ENCODE measurements at places on chromosomes 1 and 21.

DNA sequence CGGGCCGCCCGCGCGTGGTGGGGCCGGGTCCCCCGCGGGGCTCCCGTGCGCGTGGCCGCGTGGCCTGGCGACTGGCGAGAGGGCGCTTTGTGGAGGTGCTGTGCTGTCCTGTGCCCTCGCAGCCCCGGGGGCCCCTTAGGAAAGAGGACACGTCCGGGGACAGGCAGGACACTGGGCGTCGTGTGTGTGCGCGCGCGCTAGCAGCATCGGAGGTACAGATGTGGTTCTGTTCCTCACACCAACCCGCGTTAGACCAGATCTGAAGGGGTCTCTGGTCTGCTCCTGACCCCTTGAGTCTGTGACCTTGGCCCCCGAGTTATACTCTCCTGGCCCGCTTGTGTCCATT, 489 bp downstream of the ACTN2 start:
- no peak for DNase-seq

DNA sequence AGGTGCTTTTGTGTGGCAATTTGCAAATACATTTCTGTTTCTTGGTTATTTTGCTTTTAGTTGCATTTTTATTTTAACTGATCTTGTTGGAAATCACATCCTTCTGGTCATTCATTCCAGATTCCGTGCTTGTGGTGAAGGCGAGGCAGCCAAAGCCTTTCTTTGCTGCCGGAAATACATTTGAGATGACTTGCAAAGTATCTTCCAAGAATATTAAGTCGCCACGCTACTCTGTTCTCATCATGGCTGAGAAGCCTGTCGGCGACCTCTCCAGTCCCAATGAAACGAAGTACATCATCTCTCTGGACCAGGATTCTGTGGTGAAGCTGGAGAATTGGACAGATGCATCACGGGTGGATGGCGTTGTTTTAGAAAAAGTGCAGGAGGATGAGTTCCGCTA, 34.8 kb upstream of the CD101 start:
- DNase-seq: no peak

GRCh38 chr1:2449636-2450454, 26.2 kb upstream of the PLCH2 start:
- DNase-seq: no peak

DNA sequence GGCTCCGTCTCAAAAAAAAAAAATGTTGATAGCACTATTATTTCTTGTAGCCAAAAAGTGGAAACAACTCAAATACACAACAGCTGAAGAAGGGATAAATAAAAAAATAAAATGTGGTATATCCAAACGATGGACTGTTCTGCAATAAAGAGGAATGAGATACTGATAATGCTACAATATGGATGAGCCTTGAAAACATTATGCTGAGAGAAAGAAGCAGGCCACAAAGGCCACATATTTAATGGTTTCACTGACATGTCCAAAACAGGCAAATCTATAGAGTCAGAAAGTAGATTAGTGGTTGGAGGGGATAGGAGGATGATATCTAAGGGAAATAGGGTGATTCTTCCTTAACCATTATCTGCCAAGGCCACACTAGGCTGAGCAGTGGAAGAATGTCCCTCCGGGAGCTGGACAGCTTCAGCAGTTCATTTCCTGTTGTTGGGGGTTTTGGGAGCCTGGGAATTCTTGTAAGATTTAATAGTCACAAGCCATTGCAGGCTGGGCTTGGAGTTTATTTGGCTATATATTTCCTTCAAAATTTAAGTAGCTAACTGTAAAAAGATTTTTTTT, 53.5 kb downstream of the ST3GAL3 start:
- no peak for DNase-seq

DNA sequence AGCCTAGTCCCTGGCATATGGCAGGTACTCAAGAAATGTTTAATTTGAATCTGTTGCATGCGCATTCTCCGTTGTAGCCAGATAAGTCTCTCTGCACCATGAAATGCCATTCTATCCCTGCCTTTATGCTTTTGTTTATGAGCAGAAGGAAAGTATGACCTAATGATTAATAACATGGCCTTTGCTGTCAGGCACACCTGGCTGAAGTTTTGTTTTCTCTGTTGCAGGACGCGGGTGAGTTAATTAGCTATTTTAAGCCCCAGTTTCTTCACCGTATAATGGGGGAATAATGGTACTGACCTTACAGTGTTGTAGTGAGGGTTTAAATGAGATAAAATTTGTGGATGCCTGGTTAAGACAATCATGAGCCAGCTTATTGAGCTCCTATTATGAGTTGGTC, 87.7 kb downstream of the ST6GALNAC3 start:
- DNase-seq: no peak

DNA sequence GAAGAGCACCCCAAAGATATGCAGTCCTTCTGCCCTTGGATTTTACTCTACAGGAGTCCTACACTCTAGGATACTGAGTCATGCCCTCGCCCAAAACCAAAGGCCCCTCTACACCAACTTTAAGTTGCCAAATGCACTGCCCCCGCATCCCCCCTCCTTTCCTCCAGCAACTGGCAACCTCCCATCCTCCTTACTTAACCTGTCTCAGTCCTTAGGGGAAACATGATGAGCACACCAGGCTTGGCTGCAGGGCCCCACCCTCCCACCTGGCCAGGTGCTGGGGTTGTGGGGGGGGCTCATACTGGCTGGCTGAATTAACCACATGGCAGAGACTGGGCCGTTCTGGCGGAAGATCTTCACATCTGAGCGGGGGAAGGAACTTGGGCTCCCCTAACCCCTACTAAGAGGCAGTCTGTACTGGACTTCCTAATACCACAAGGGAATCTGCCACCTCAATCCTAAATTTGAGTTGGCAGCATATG, 1.2 kb downstream of the HDGF start:
- no peak for DNase-seq

DNA sequence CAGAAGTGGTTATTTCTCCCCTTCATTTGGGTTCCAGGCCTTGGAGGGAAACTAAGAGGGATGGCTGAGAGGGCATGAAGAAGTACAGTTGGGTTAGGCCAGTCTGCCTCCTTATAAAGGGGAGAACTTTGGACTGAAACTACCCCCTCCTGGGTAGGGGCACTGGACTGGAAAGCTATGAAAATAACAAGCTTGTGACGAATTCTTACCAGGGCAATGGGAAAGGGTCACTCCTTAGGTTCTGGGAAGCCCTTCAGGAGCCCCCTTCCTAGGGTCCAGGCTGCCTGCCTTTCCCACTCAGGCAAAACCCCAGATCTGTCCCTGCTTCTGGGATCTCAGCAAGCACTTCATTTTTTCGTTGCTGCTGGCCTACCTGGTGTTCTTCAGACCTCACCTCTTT, 9.8 kb upstream of the P3R3URF start:
- no peak for DNase-seq

- no peak for DNase-seq
Measured at GRCh38 chr1:156284757-156285156, 632 bp downstream of the TMEM79 start.

GRCh38 chr1:52239708-52240001, 97.8 kb downstream of the ZFYVE9 start:
- DNase-seq: no peak

GRCh38 chr1:25030674-25031589, 100.9 kb upstream of the RUNX3 start:
- no peak for DNase-seq

DNA sequence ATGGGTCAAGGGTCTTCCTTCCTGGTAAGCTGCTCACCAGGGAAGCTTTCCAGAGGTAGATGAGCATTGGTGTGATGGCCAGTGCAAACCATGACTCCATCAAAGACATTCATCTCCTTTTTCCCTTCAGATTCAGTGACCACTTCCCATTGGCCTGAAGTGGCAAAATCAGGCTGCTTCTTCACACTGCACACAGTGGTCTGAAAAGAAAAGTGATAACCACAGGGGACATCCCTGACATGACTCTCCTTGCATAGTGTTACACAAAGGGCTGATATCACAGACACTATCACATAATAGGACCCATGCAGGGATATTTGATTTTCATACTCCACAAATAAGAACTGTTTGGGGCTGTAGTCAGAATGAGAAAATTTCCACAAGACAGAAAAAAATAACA, 11.9 kb downstream of the FMO5 start:
- no peak for DNase-seq

- DNase-seq: no peak
Measured at GRCh38 chr1:227794817-227795192, 20.7 kb upstream of the PRSS38 start.

GRCh38 chr1:204162494-204163074, 3.6 kb downstream of the REN start:
- peak; percentile 67 for DNase-seq

- no peak for DNase-seq
Measured at GRCh38 chr1:157117527-157118057, 18.0 kb upstream of the ETV3L start.

DNA sequence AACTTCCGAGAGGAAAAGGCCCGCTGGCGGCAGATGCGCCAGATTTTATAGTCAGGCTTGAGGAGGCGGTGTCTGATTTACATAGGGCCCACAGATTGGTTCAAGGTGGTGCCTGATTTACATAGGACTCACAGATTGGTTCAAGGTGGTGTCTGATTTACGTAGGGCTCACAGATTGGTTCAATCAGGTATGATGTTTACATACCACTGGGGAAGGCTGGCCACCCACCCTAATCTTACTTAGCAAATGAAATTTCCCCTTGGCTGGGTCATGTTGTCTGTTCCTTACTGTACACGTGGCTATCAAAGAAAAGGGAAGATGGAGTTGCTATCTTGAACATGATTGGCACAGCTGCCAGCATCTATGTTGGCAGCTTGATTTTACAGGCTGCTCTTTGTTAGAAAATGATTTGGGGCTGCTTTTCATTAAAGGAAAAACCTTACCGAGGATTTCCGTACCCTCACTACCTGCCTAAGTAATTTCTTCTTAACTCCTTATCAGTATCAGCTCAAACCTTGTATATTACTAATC, 96.3 kb downstream of the SETD4 start:
- DNase-seq: no peak

GRCh38 chr21:36735724-36736320, 36.9 kb downstream of the SIM2 start:
- DNase-seq: no peak

DNA sequence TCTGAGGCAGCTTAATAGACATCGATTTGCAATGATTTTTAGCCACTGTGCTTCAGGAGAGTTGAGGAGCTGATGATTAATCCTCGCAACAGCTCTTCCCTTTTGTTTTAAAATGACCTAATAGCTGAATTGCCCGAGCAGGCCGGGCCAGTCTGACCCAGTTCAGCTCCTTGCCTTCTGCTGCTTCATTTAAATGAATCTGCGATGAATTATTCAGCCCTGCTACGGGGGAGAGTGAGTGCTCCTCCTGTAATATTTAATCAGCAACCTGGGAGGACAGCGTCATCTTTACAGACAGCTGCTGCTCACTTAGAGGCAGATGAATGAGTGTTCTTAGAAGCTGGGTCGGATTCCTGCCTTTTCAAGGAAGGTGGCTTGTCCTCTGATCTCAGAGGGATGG, 325.1 kb downstream of the CAMTA1 start:
- DNase-seq: no peak

GRCh38 chr1:156549390-156549789, 23.0 kb downstream of the IQGAP3 start:
- DNase-seq: no peak

GRCh38 chr1:36530791-36531190, 48.1 kb upstream of the CSF3R start:
- no peak for DNase-seq

DNA sequence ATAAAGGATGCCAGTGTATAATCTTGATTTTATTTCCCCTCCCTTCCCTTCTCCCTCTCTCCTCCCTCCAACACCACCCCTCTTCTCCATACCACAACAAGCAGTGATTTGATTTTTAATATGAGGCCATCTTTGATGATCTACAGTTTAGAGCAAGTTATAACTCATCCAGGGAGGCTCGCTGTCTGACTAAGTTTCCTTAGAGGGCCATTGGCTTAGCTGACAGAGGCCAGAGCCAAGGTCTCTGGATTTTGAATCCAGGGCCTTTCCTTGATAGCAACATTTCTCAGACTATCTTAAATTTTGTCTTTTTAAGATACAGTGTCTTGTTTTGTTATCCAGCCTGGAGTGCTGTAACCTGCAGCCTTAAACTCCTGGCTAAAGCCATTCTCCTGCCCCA, 431.0 kb upstream of the USP24 start:
- no peak for DNase-seq

- no peak for DNase-seq
Measured at GRCh38 chr1:168083456-168084325, 53.0 kb downstream of the GPR161 start.

GRCh38 chr1:165842671-165843129, 15.3 kb downstream of the UCK2 start:
- no peak for DNase-seq

- DNase-seq: no peak
Measured at GRCh38 chr1:219027146-219027673, 146.5 kb upstream of the LYPLAL1 start.

GRCh38 chr1:51814513-51814912, 64.0 kb downstream of the NRDC start:
- DNase-seq: no peak

GRCh38 chr1:160362168-160362957, 4.5 kb upstream of the NHLH1 start:
- no peak for DNase-seq

GRCh38 chr1:104387716-104388508, 638.2 kb downstream of the AMY1C start:
- DNase-seq: no peak
